ENCODE measurements at places on chromosomes 6 and 20. TPM values are rescaled to one million over a fixed set of nuclear protein-coding genes. Genes with fewer than 3 reads are reported as not detected.

Gene CRISP3
- total RNA-seq = 0.06 TPM

Gene CST2
- not detected for total RNA-seq

Gene PRND
- not detected for total RNA-seq

- no peaks in the 10 kb centered on the region for H3K27me3 ChIP-seq
- H3K27ac ChIP-seq = no peak overlapping the region
- H3K4me3 ChIP-seq = no peak overlapping the region
These were observed 33.0 kb upstream of the LRRN4 start for GRCh38 chr20:6086868-6087267.

- H3K27ac ChIP-seq = no peak overlapping the region
- H3K4me3 ChIP-seq = no peak overlapping the region
- no peaks in the 10 kb centered on the region for H3K27me3 ChIP-seq
- H3K4me1 ChIP-seq = no peaks in the 10 kb centered on the region
These were observed 25.5 kb upstream of the VEGFA start for GRCh38 chr6:43744491-43744890.

DNA sequence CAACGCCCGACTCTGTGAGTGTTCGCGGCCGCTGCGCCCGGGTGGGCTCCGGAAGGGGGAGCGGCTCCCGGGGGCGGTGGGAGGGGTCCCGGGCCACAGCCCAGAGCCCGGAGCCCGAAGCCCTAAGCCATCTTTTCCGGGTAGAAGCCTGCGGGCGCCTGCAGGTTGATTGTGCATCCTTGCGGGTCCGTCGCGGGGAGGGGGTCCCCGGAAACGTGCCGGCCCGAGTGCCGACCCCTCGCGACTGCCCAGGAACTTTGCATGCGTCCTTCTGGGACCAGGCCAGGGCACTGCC, 413 bp downstream of the PTPRA start:
- H3K36me3 ChIP-seq = no peaks in the 10 kb centered on the region
- H3K4me1 ChIP-seq = peaks cover 3% of the 10 kb centered on the region
- peak overlapping the region; percentile 58 for H3K4me3 ChIP-seq
- H3K27ac ChIP-seq = peak overlapping the region; percentile 72
- DNase-seq = no peak
- no peaks in the 10 kb centered on the region for H3K27me3 ChIP-seq

GRCh38 chr20:44388466-44389023, 33.0 kb downstream of the HNF4A start:
- H3K4me1 ChIP-seq = no peaks in the 10 kb centered on the region
- H3K27me3 ChIP-seq = no peaks in the 10 kb centered on the region
- peak; percentile 48 for DNase-seq
- H3K27ac ChIP-seq = no peak overlapping the region

DNA sequence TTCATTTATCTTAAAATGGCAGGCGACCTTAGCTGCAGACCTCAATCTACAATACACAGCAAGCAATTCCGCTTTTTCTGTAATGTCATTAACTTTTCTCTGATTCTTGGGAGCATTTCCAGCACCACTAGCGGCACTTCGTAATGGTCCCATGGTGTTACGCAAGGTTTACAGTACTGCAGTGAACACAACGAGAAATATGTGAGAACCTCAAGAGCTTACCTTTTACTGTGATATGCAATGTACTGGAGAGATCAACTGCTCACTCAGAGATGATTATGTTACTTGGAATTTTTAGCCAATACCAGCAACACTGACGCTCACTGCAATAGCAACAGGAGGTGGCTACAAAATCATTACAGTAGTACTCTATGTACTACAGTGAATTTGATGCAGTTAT, 2.8 kb upstream of the CEP43 start:
- no peaks in the 10 kb centered on the region for H3K36me3 ChIP-seq
- DNase-seq = no peak
- peaks cover 3% of the 10 kb centered on the region for H3K4me1 ChIP-seq
- H3K27me3 ChIP-seq = no peaks in the 10 kb centered on the region
- no peak overlapping the region for H3K27ac ChIP-seq
- no peak overlapping the region for H3K4me3 ChIP-seq

DNA sequence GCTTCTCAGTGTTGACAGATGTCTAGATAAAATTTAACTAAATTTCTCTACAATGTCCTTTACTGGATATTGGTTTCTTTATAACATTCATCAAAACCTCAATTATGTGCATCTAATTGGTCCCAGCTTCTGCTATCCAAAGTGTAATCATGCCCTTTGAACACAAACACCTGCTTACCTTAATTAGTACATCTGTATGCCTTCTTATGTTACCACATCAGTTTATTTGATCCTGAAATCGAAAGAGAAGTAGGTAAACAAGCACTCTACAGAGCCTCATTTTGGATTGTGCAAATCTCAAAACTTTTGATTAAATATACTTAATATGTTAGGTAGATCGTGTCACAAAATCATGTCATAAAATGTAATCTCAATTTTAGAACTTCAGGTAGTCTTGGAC, 36.5 kb downstream of the TAB2 start:
- no peaks in the 10 kb centered on the region for H3K27me3 ChIP-seq

GRCh38 chr20:42836339-42836738, 353.4 kb downstream of the PTPRT start:
- H3K36me3 ChIP-seq = no peaks in the 10 kb centered on the region
- H3K4me3 ChIP-seq = no peak overlapping the region
- no peak overlapping the region for H3K27ac ChIP-seq
- H3K27me3 ChIP-seq = no peaks in the 10 kb centered on the region
- no peak for DNase-seq

DNA sequence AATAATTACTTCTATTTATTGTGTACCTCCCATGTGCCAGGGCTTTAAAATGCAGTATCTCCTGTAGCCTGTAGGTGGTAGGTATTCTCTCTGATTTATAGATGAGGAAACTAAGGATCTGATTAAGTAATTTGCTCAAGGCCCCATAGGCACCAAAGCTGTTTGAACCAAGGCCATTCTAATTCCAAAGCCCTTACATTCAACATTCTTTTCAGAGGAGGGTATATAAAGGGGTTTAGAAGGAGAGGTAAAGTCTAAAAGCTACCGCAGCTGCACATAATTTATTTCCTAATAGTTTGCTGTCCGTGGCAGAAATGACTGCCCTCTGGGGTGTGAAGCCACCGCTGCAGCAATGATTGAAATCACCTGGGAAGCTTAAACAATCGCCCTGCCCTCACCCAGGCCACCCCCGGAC, 95.0 kb upstream of the FAM8A1 start:
- no peak overlapping the region for H3K27ac ChIP-seq
- H3K4me1 ChIP-seq = no peaks in the 10 kb centered on the region

DNA sequence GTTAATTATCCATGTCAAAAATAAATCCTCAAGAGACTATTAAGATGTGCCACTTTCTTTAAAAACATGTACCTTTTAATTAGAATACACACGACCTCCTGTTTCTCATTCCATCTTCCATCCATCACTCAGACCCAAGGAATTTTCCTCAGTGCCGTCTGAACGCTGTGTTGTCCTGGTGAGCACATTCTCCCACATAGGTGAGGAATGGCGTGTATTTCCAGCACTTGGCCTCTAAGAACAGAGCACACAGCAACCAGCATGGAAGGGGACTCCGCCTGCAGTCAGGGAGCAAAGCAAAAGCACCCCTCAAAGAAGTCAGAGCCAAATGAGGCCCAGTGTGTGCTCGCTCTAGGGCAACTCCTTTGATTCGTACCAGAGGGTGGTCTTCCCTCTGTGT, 45.9 kb downstream of the TBXT start:
- DNase-seq = no peak
- no peak overlapping the region for H3K27ac ChIP-seq
- H3K4me1 ChIP-seq = no peaks in the 10 kb centered on the region
- H3K36me3 ChIP-seq = no peaks in the 10 kb centered on the region
- no peaks in the 10 kb centered on the region for H3K27me3 ChIP-seq
- no peak overlapping the region for H3K4me3 ChIP-seq

- no peaks in the 10 kb centered on the region for H3K27me3 ChIP-seq
- no peaks in the 10 kb centered on the region for H3K4me1 ChIP-seq
- peak; percentile 77 for DNase-seq
- H3K27ac ChIP-seq = no peak overlapping the region
- H3K4me3 ChIP-seq = no peak overlapping the region
These were observed 85.6 kb downstream of the BFSP1 start for GRCh38 chr20:17445543-17445942.

GRCh38 chr20:62426699-62427131, 624 bp downstream of the RBBP8NL start:
- no peak for DNase-seq
- H3K27ac ChIP-seq = no peak overlapping the region
- H3K4me3 ChIP-seq = no peak overlapping the region
- H3K27me3 ChIP-seq = no peaks in the 10 kb centered on the region

GRCh38 chr6:136137739-136138402, 112.2 kb downstream of the MTFR2 start:
- H3K4me1 ChIP-seq = no peaks in the 10 kb centered on the region
- H3K27me3 ChIP-seq = no peaks in the 10 kb centered on the region
- no peaks in the 10 kb centered on the region for H3K36me3 ChIP-seq
- H3K27ac ChIP-seq = no peak overlapping the region

DNA sequence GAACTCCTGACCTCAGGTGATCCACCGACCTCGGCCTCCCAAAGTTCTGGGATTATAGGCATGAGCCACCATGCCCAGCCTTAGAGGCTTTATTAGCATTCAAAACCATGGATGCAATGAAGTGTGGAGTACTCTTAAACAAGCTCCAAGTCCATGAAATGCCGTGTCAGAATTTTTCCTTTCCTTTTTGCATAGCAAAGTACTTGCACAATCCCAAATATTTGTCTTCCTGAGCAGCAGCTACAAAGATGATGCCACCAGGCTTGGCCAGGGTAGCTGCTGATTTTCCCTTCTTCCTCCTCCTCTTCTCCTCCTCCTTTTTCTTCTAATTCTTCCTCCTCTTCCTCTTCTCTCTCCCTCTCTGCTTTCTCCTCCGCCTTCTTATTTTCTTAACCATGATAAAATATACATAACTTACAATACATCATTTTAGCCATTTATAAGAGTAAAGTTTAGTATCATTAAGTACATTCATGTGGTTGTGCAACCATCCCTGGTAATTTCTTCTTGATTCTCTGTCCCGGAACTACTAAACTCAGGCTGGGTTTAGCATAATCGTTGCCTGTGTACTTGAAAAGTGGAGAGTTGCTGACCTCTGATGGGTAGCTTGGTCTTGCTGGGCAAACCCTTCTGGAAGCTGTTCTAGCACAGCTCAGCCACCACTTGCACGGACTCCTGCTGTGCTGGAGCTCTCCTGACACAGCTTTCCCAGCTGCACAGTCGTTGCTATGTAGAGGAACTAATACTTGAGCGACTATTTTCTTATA, 20.3 kb downstream of the MUCL3 start:
- no peak overlapping the region for H3K27ac ChIP-seq
- H3K36me3 ChIP-seq = no peaks in the 10 kb centered on the region
- H3K4me1 ChIP-seq = no peaks in the 10 kb centered on the region
- no peaks in the 10 kb centered on the region for H3K27me3 ChIP-seq

- no peaks in the 10 kb centered on the region for H3K27me3 ChIP-seq
- no peak overlapping the region for H3K27ac ChIP-seq
- peak; percentile 44 for DNase-seq
- H3K4me3 ChIP-seq = no peak overlapping the region
- no peaks in the 10 kb centered on the region for H3K4me1 ChIP-seq
These were observed 115.9 kb downstream of the DLL1 start for GRCh38 chr6:170174771-170175643.

GRCh38 chr6:112933947-112934346, 586.8 kb downstream of the RFPL4B start:
- no peak overlapping the region for H3K4me3 ChIP-seq
- no peak overlapping the region for H3K27ac ChIP-seq
- H3K27me3 ChIP-seq = no peaks in the 10 kb centered on the region
- H3K36me3 ChIP-seq = no peaks in the 10 kb centered on the region
